GM23248 (cell line): ENCODE measurements at places on chromosomes 16 and 17. TPM values are rescaled to one million over a fixed set of nuclear protein-coding genes. Genes with fewer than 3 reads are reported as not detected.
A peak's percentile ranks its signal among the peaks of the same experiment; 100 is the strongest.

DNA sequence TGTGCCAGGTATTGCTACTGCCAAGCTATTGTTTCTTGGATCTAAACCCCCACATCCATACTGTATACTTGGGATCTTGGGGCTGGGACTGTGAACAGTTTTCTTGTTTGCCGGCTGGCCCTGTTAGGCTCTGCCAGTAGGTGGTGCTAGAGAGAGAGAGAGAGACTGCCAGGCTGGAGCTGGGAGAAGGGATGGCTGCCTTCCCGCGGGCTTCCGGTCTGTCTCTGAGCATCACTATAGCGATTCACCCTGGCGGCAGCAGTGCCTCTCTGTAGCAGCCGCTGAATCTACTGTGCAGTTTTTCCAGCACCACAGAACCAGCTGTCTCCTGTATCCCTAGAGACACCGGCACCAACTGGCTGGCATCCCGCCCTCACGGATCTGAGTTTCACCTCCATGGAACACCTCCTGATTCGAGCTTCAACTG is 201.2 kb downstream of the UTP18 start:
- no peaks in the 10 kb centered on the region for H3K4me1 ChIP-seq
- H3K4me3 ChIP-seq = no peak overlapping the region
- H3K36me3 ChIP-seq = no peaks in the 10 kb centered on the region
- no peaks in the 10 kb centered on the region for H3K27me3 ChIP-seq

Gene DNASE1
- total RNA-seq = 4.3 and 6.7 TPM in 2 replicates

DNA sequence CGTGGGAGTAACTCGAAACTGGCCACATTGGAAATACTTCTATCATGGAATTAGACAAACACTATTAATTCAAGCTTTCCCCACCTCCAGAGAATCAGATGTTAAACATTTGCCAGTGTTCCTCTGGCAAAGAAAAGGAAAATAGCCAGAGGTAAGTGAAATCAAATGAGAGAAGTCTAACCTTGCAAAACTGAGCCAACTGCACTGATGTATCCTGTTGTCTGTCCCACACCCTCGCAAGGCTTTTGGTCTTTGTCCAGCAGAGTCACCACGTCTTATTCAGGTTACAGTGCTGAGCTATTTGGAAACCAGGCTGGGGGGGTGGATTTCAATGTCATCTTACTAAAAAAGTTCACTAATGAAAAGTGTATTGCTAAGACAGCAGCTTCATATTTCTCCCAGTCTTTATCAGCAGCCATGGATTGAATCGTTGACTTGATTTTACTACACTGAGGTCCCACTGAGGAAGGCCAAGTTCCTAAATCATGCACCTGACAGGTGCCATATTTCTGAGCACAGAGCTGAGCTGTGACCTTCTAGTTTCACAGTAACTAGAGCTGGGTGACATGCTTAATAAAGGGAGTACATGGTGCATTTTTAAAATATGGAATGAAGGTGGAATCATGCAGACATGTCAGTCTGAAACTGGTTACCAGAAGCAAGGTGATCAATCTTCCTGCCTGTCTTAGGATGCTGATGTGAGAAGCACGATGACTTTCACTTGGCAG is 85.2 kb upstream of the HSBP1 start:
- H3K27me3 ChIP-seq = no peaks in the 10 kb centered on the region
- peaks cover 8% of the 10 kb centered on the region for H3K4me1 ChIP-seq
- H3K27ac ChIP-seq = no peak overlapping the region
- no peaks in the 10 kb centered on the region for H3K36me3 ChIP-seq
- no peak overlapping the region for H3K4me3 ChIP-seq

- H3K27me3 ChIP-seq = no peaks in the 10 kb centered on the region
- peak overlapping the region; percentile 73 for H3K27ac ChIP-seq
- peaks cover 12% of the 10 kb centered on the region for H3K36me3 ChIP-seq
- peak; percentile 94 for DNase-seq
- peaks cover 24% of the 10 kb centered on the region for H3K4me1 ChIP-seq
These were observed 12.8 kb upstream of the ZNF23 start for GRCh38 chr16:71474864-71475263.

- peaks cover 10% of the 10 kb centered on the region for H3K4me1 ChIP-seq
- H3K36me3 ChIP-seq = no peaks in the 10 kb centered on the region
- no peak overlapping the region for H3K27ac ChIP-seq
- peak; percentile 61 for DNase-seq
These were observed 130.8 kb downstream of the CA10 start for GRCh38 chr17:52027620-52028295.

DNA sequence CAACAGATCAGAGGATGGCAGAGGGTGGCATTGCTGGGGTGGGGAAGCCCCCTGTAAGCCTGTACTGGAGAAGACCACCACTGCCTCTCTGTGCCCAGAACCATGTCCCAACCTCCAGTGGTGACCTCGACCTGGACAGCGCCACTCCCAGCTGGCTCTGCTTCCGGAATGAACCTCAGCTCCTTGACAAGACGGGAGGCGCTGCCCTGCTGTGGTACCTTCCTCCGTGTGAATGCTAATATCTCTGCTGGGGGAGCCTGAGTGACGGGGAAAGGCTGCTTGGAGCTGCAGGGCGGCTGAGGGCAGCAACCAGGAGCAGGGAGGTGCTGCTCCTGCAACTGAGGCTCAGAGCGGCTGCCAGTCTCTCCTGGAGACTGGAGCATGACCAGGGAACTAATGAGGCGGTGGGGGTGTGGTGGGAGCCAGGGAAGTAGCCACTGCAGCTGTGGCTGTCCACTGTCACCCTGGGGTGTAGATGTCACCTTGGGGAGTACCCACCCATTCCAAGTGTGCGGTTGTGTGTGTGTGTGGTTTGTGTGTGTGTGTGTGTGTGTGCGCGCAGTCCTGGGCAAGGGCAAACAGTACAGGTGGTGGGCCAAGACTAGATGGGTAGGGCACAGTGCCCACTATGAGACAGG is 6.2 kb downstream of the PRCD start:
- peaks cover 16% of the 10 kb centered on the region for H3K4me1 ChIP-seq
- H3K4me3 ChIP-seq = no peak overlapping the region
- DNase-seq = no peak
- H3K27me3 ChIP-seq = no peaks in the 10 kb centered on the region

DNA sequence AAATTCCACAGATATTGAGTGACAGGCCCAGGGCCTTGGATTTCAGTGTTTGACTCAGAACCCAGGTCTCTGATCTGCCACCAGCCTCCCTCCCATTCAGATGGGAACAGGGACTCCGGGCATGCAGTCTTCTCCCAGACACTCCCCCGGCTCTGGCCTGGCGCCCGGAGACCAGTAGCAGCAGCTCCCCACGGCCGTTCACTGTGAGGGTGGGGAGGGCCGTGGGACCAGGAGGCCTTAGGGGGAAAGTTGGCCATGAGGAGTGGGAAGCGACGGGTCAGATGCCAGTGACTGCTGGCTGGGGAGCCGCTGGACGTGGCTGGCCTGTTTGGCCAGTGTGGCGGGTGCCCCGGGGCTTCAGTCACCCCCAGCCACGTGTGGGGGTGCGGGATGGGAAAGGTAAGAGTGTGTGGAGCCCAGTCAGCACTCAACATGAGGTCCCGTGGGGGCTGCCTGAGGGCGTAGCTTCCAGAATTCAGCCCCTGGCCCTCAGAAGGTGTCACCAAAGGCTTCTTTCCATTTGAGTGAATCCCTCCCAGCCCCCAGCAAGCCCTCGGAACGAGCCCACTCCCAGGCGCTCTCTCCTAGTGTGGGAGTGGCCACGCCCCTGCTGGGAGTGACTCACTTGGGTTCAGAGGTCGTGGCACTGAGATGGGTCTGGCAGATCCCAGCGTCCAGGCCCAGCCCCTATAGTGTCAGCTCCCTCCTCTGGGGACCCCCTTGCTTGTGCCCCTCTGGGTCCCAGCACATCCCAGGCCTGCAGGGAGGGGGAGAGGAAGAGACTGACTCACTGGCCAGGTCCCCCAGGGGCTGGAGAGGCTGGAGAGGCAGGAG is 309.4 kb downstream of the SEC14L1 start:
- peak overlapping the region; percentile 69 for H3K27ac ChIP-seq
- no peaks in the 10 kb centered on the region for H3K27me3 ChIP-seq
- peak; percentile 78 for DNase-seq
- H3K36me3 ChIP-seq = no peaks in the 10 kb centered on the region
- H3K4me3 ChIP-seq = peak overlapping the region; percentile 61
- H3K4me1 ChIP-seq = peaks cover 45% of the 10 kb centered on the region

Gene ACE
- total RNA-seq = 3.2 and 3.4 TPM in 2 replicates
